NCI-H2081 (cell line): ENCODE measurements at places on chromosomes 1 and 21.

DNA sequence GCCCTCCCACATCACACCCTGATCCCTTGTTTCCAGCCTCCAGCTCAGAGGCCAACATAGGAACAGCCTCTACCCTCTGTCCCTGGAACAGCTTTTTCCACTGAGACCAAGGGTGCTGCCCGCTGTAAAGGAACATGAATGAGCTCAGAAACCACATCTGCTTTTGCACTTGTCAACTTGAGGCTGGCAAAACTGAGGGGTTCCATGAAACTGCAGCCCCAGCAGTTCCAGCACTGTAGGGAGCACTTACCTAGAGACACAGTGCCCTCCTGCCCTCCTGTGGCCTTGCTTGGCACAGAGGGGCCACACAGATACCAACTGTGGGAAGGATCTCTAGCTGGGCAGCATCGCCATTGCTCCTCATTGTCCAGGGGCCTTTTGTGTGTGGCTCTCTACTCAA, 51.7 kb downstream of the ITPKB start:
- DNase-seq, result no peak

GRCh38 chr21:14833241-14833640, 231.6 kb downstream of the NRIP1 start:
- no peak for DNase-seq

DNA sequence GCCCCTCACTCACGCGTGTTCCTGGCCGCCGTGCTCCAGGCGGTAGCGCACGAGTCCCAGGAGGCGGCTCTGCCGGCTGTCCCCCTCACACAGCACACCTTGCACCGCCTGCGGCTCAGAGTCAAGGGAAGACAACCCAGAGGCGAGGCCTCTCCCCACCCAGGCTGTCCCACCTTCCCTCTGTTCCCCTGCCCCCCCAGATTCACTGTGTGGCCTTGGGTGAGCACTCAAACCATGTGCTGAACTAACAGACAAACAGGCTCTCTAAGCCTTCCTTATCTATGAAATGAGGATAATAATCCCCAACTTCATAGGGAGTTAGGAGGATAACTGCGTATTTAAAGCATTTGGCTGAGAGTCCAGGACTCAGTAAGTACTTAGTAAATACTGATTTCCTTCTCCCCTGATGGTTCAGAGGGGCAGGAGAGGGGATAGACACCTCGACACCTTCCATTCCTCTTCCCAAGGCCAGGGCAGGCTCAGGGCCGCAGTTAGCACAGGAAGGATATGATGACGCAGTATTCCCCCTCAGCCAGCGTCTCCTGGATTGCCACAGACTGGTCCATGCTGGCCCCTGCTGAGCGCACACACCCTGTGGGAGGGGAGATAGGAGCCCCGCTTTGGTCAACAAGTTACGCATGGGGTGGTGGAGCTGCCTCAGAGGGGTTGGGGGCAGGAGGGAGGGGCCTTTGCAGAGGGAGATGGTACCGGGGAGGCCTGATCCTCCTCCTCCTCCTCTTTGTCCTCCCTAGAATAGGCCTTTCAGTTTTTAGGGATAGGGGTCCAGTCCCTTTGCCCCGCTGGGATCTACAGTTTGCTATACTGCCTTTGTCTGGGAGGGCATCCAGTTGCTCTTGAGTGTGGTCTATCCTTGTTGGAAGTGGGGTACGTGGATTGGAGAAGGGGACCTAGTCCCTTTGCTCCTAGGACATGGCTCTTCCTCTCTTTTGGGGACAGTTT, 830 bp downstream of the INPP5B start:
- DNase-seq, result no peak

DNA sequence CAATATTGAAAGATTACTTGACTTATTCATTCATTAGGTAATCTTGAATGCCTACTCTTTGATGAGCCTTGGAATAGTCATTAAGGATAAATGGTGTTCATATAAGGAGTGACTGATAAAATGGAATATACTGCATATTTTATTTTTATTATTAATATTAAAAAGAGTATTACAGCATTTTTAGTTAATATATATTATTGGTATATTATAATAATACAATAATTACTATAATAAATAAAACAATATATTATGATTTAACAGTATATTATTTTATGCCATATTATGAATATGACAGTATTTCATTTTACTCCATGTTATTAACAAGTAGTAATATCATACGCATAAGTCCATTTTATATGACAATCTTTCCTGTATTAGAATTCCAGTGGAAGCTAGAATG, 490.8 kb upstream of the NFIA start:
- DNase-seq, result no peak

DNA sequence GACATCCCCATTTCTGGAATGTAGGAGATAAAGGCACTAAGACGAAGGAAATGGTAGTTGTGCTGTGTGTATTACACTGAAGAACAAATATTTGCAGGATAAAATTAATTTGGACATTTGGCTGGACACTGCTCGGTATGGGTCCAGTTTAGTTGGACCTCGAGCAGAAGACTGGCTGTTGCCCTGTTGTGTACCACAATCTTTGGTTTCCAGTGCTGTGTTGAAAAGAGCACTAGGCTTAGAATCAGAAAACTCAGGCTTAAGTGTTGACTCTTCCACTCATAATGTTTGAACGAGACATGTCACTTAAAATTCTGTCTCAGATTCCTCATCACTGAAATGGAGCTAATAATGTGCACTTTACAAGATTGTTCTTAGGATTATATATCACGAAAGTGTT, 1.2 kb upstream of the ARPC5 start:
- no peak for DNase-seq

DNA sequence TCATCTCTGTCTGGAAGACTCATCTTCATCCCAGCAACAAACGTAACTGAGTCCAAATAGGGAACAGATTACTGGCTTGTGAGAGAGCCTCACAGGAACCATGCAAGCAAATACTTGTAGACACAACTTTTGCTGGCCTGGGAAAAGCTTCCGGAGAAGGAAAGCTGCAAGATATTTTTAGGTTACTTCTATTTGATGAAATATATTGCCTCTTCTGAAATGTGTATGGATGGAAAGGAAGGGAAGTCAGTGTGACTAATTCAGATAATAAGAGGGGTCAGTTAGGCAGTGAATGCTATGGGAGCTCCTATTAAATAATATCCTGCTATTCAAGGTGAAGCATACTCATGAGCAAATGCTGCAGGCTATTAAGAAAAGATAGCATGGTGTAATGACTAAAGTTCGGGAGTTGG, 20.4 kb upstream of the FGGY start:
- DNase-seq, result no peak

GRCh38 chr1:162835157-162835899, 25.6 kb downstream of the CCDC190 start:
- no peak for DNase-seq

DNA sequence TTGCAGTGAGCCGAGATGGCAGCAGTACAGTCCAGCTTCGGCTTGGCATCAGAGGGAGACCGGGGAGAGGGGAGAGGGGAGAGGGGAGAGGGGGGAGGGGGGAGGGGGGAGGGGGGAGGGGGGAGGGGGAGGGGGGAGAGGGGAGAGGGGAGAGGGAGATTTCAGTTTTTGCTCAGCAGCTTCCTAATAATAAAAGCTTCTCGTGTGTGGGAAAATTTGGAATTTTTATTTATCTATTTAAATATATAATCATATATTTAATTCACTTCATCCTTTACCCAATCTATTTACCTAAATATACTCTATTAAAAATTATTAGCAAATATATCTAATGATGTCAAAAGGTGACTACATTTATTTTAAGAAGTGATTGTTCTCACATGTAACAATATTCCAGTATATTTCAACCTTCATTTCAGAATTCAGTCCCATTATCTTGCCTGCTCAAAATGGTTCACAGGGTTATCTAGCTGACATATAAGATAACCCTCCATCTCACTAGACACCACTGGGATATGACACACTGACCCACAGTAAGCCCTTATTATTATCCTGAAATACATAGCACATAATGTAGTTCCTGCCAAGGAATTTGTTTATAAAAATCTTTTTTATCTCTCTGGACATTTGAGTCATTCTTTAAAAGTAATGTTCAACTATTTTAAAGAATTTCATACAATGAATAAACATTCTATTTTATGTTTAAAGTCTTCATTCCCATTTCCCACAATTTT, 105.9 kb downstream of the GPATCH2 start:
- no peak for DNase-seq

DNA sequence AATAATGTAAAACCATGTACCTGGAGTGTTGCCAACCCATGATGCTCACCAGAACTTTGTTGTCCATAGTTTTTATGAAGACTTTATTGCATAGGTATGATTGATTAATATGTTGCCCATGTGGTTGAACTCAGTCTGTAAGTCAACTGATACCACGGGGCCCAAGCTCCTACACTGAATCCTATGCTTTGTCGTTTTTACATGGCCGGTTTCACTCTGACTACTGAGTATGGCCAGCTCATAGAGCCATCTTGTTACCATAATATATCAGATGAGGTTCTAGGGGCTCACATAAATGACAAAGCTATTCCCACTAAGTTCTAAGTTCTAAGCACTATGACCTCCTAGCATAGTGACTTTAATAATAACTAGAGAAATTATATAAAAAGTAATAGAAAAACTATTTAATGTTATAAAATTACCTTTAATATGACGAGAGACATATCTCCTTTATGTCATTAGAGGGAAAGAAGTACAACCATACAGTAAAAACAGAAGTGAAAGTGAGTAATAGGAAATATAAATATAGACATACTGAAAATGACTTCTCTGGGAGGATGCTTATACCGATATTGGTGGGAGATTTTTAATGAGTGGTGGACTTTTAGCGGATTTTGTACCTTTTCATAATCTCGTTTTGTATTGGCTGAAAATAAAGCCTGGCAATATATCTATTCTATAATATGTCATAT, 983.4 kb upstream of the PRMT6 start:
- DNase-seq, result no peak

- no peak for DNase-seq
Observed at GRCh38 chr1:15020943-15021745, 132.4 kb upstream of the TMEM51 start.

DNA sequence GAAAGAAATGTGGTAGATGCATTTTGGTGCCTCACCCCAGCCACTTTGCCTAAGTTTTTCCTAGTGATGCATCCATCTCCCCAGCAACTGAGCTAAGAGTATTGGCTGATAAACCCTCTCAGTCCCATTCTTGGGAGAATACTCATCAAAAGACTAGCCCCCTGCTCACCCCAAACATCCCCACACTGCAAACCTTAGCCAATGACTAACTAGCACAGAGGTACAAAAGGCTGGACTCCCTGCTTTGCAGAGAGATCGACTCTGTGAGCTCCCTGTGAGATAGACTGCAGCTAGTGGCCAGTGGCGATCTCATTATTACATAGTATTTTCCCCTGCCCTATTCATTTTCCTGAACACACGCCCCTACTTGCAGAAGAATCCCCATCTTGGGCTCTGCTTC, 155.3 kb downstream of the HHIPL2 start:
- no peak for DNase-seq

DNA sequence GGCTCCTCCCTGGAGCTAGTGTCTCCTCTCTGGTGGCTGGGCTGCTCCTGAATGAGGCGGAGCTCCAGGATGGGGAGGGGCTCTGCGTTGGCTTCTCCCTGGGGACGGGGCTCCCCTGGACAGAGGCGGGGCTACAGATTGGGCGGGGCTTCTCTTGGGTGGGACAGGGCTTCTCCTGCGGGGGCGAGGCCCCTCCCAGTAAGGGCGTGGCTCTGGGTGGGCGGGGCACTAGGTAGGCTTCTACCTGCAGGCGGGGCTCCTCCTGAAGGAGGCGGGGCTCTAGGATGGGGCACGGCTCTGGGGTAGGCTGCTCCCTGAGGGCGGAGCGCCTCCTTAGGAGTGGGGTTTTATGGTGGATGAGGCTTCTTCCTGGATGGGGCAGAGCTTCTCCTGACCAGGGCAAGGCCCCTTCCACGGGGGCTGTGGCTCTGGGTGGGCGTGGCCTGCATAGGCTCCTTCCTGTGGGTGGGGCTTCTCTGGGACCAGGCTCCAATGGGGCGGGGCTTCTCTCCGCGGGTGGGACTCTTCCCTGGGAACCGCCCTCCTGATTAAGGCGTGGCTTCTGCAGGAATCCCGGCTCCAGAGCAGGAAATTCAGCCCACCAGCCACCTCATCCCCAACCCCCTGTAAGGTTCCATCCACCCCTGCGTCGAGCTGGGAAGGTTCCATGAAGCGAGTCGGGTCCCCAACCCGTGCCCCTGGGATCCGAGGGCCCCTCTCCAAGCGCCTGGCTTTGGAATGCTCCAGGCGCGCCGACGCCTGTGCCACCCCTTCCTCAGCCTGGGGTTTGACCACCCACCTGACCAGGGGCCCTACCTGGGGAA, 22.7 kb upstream of the ARF1 start:
- DNase-seq, result peak; percentile 65

GRCh38 chr1:240936911-240937668, 325.1 kb upstream of the GREM2 start:
- no peak for DNase-seq

DNA sequence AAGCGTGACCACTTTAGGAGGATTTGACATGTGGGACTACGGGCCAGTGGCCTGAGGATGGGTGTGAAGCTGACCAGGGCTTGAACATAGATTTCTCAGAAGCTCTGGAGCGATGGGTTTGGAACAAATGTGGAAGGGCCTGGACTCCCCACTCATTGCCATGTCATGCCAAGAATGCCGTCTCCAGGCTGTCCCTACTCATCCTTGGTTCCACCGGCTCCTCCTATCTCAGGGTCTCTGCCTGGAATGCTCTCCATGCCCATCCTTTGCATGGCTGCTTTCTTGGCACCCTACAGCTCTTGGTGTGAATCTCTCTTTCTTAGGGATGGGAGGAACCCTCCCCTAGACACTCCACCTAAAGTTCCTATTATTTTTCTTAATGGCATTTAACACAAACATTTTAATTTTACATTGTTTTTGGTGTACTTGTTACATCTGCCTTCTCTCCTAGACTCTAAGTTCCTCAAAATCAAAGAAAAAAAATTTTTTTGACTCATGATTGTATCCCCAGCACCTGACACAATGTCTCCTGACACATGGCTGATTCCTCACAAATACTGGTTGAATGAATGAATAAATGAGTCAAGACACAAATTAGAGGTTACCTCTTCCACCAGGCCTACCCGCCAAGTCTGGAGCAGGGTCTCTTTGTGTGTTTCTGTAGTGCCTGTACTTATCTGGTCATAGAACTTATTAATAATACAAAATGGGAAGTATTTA, 114.5 kb downstream of the OMA1 start:
- DNase-seq, result no peak
